ENCODE measurements at places on chromosomes 7 and 10. TPM values are rescaled to one million over a fixed set of nuclear protein-coding genes. Genes with fewer than 3 reads are reported as not detected.

GRCh38 chr7:17319164-17320101 is 21.0 kb downstream of the AHR start:
- H3K4me1 ChIP-seq: peaks cover 2% of the 10 kb centered on the region
- H3K36me3 ChIP-seq: no peaks in the 10 kb centered on the region
- DNase-seq: no peak
- H3K27ac ChIP-seq: no peak overlapping the region
- H3K4me3 ChIP-seq: no peak overlapping the region

GRCh38 chr7:147308539-147308938 is 1191.9 kb downstream of the CNTNAP2 start:
- H3K27me3 ChIP-seq: no peaks in the 10 kb centered on the region
- H3K36me3 ChIP-seq: no peaks in the 10 kb centered on the region
- no peak overlapping the region for H3K4me3 ChIP-seq
- no peak for DNase-seq

Gene HOXA11
- 0.04 TPM for polyA plus RNA-seq

DNA sequence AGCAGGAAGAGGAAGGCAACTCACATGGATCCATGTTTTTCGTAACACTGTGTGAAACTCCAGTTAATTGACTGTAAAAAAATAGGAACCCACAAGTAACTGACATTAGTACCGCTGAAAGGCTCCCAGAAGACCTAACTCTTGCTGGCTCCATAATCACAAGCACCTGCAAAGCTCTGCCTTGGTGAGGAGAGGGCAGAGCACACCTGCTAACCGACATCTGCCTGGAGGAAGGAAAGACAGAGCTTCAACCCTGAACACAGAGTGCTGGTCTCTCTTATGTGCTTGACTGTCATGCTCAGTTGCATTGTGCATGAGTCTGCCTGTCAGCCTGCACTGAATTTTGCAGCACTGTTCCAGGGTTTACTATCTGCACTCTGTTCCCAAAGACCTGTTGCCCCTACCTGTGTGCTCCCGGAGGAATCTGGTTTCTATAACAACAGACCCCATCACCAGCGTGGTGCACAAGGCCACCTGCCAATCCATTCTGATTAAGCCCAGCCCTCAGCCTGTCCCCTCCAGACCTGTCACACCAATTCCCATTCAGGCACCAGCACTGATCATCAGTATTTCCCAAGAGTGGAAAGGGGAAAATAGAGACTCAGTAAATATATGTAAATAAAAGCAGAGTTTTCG is 63.1 kb upstream of the ANKRD1 start:
- H3K4me1 ChIP-seq: no peaks in the 10 kb centered on the region
- no peak for DNase-seq
- H3K4me3 ChIP-seq: no peak overlapping the region
- peaks cover 2% of the 10 kb centered on the region for H3K27me3 ChIP-seq
- no peaks in the 10 kb centered on the region for H3K36me3 ChIP-seq
- no peak overlapping the region for H3K27ac ChIP-seq

DNA sequence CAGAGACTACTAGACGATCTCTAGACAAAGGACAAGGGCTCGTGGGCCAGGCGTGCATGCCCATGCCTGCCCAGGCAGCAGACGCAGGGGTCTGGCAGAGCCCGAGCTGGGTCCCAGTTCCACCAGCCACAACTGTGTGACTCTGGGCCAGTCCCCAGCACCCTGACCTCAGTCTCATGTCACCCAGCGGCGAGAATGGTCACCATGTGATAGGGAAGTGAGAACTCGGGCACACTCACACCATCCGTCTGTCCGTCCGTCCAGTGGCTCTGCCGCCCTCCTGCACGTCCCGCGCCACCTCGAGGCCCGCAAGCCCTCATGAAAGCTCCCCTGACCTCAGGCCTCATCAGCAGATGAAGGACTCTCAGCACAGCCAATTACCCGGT is 280.0 kb downstream of the ELFN1 start:
- DNase-seq: no peak
- H3K4me3 ChIP-seq: no peak overlapping the region
- H3K4me1 ChIP-seq: no peaks in the 10 kb centered on the region
- H3K27ac ChIP-seq: no peak overlapping the region
- H3K36me3 ChIP-seq: peaks cover 2% of the 10 kb centered on the region

DNA sequence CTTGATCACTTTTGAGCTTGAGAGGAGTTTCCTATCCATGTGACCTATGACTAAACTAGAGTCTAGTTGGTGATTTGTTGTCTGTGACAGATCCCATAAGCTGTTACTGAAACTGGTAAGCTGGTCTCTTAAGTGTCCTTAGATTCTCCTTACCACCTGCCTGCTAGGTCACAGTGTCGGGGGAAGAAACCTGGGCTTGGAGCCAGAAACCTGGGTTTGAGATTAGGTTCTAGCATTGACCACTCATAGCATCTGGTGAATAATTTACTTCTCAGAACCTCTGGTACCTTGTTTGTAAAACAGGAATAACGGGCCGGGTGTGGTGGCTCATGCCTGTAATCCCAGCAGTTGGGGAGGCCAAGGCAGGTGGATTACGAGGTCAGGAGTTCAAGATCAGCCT is 21.8 kb upstream of the ITPRID1 start:
- H3K27me3 ChIP-seq: no peaks in the 10 kb centered on the region
- no peak overlapping the region for H3K27ac ChIP-seq
- no peak for DNase-seq

GRCh38 chr10:112791447-112791846 is 158.6 kb upstream of the TCF7L2 start:
- no peak overlapping the region for H3K4me3 ChIP-seq
- no peak for DNase-seq
- peaks cover 8% of the 10 kb centered on the region for H3K4me1 ChIP-seq
- no peaks in the 10 kb centered on the region for H3K36me3 ChIP-seq
- no peaks in the 10 kb centered on the region for H3K27me3 ChIP-seq

Measured in IMR-90 (cell line).